ENCODE measurements at places on chromosomes 6 and 20.

- DNase-seq: no peak
Observed at GRCh38 chr20:43949741-43950618, 35.3 kb downstream of the TOX2 start.

DNA sequence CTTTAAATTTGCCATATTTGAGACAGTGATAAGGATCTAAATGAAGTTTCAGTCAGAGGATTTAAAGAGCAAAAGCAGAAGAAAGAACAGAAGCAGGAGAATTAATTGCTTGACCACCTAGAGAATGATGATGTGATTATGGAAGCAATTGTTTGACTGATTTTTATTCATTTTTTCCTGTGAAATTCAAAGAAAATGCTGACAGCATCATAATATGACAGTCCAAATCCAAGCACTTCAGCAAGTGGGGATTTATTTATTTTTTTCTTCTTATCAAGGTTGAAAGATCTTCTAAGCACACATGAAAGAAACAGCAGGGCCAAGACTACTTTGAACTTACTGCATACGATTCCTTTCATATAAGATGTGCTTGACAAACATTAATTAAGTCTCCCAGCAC, 125.2 kb downstream of the BMP2 start:
- DNase-seq: no peak

GRCh38 chr6:43716099-43716498, 28.5 kb upstream of the MRPS18A start:
- no peak for DNase-seq

DNA sequence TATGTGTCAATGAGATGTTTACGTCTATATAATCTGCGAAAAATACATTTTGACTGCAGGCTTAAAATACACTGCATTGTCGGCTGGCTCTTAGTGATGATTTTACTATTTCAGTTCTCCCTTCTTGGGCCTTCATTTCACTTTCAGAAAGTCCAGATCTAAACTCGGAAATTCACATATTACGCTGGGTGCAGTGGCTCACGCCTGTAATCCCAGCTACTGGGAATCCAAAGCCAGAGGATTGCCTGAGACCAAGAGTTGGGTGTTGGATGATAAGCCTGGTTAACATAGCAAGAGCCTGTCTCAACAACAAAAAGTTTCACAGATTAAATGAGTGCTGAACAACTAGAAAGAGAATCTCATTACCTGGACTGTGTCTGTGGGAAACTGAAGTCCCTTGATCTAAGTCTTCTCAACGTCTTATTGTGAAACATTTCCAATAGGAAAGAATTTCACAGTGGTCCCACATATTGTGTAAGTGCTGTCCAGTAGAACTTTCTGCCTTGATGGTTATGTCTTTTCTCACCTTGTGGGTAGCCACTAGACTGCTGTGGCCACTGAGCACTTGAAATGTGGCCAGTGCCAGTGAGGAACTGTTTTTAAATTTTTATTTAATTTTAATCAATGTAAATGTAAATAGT, 1.9 kb downstream of the GINM1 start:
- no peak for DNase-seq

DNA sequence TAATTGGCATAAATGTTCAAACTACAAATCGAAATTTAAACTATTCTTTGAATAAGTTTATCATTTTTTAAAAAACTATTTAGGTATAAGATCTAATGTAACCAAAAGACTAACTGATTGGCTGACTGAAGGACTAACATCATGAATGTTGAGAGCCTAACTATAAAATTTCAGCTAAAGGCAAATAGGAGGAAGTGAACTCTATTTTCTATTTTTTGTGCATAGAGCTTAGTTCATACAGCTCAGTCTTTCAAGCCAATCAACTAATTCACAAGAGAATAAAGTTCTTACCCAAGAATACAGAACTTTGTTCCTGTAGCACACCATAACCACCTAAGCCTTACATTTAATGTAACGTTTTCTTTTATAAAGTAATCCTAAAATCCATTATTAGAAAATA, 46.3 kb upstream of the STXBP5 start:
- no peak for DNase-seq

GRCh38 chr6:74069089-74069581, 373.1 kb downstream of the CD109 start:
- DNase-seq: peak; percentile 56

- DNase-seq: no peak
Observed at GRCh38 chr20:3696200-3696599, 14.4 kb upstream of the ADAM33 start.

DNA sequence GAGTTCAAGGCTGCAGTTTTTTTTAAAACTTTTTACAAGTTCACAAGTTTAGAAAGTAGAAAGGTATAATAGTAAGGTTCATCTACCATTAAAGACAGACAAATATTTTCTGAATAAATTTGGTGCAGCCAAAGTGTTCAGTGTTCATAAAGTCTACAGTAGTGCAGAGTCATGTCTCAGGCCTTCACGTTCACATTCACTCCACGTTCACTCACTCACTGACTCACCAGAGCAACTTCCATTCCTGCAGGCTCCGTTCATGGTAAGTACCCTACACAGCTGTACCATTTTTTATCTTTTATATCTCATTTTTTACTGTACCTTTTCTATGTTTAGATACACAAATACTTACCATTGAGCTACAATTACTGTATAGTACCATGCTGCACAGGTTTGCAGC, 67.6 kb downstream of the B4GALT5 start:
- DNase-seq: peak; percentile 68

- no peak for DNase-seq
Observed at GRCh38 chr20:36493051-36493800, 48.1 kb upstream of the MYL9 start.

- DNase-seq: no peak
Observed at GRCh38 chr20:63911176-63911575, 16.2 kb downstream of the DNAJC5 start.

DNA sequence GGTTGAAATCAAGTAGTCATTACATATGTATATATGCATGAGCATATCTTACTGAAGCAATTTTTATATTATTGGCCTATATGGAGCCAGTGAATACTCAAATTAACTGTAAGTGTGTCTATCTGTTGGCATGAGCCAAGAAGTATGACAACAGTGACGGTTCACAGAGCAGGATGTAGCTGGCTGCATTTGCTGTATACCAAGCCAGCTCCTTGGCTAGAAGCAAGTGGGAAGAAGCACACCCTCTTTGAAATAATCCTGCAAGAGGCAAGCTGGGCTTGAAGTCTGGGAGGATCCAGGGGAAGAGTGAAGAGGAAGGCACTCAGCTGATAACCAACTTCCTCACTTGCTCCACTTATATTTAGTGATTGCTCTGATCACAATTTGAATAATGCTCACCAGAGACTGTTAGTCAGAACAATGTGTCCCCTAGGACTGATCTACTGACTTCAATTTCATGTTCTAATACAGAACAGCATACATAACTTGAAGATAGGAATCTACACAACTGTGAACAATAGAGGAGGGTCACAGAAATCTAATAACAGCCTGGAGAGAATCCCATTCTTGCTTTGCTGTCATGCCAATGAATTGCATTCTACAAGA, 497.3 kb downstream of the PRKN start:
- no peak for DNase-seq

DNA sequence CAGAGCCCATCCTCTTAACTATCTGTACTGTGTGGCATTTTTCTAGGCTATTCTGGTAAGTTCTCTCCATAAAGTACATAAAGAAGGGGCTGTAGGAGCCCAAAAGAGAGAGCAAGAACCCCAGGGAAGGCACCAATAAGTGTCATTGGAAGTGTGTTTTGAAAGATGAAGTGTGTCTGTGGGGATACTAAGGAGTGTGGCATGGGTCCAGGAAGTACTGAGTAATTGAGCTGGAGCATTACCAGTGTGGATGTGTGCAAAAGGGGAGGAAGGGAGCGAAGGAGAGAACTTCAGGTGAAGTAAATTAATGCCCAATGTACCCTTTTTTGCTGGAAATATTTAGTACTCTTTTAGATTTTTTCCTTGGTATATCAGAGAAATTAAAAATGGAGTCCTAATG, 63.9 kb downstream of the KCNS1 start:
- no peak for DNase-seq

DNA sequence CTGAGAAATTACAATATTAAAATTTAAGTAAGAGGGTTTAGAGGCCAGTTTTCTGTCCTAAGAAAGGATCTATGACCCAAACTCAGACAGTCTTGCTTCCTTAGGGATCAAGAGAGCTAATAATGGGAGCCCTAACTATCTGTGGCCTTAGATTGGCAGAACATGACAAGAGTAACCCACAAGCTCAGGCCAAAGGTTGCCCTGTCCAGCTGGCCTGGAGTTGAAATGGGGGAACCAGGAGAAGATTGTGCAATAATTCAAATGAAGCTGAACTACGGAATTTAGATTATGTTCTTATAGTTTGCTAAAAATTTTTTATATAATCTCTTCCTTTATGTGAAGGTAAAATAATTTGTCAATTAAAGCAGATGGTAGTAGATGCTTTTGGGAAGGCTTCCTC, 26.4 kb downstream of the LAMA4 start:
- no peak for DNase-seq

- DNase-seq: no peak
Observed at GRCh38 chr6:13480631-13481501, 6.5 kb downstream of the GFOD1 start.

- DNase-seq: peak; percentile 13
Observed at GRCh38 chr6:82818727-82819126, 246.9 kb downstream of the UBE3D start.

GRCh38 chr6:40395066-40395697, 192.0 kb downstream of the LRFN2 start:
- DNase-seq: no peak

- no peak for DNase-seq
Observed at GRCh38 chr20:36043892-36044515, 75.6 kb downstream of the CNBD2 start.

GRCh38 chr6:136244061-136244616, 6.0 kb downstream of the MTFR2 start:
- DNase-seq: no peak

DNA sequence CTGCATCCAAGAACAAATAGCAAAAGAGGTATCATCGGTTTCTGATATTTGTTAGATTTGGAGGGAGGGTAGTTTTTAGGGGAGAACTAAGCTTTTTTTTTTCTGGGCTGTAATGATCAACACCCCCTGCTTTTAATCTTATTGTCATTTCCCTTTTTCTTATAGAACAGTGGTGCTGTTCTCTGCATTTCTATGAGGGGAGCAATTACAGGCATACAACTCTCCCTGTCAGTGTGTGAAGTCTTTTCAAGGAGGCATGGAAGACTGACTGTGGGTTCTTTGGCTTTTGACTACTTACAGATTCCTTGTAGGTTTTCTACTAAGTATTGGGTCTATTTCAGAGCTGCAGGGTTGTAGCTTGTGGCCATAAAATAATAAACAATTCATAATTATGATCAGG, 632.3 kb downstream of the TFAP2B start:
- DNase-seq: no peak

- DNase-seq: no peak
Observed at GRCh38 chr6:151617539-151617938, 123.7 kb downstream of the CCDC170 start.

- DNase-seq: no peak
Observed at GRCh38 chr6:157832250-157832967, 9.4 kb downstream of the SNX9 start.

DNA sequence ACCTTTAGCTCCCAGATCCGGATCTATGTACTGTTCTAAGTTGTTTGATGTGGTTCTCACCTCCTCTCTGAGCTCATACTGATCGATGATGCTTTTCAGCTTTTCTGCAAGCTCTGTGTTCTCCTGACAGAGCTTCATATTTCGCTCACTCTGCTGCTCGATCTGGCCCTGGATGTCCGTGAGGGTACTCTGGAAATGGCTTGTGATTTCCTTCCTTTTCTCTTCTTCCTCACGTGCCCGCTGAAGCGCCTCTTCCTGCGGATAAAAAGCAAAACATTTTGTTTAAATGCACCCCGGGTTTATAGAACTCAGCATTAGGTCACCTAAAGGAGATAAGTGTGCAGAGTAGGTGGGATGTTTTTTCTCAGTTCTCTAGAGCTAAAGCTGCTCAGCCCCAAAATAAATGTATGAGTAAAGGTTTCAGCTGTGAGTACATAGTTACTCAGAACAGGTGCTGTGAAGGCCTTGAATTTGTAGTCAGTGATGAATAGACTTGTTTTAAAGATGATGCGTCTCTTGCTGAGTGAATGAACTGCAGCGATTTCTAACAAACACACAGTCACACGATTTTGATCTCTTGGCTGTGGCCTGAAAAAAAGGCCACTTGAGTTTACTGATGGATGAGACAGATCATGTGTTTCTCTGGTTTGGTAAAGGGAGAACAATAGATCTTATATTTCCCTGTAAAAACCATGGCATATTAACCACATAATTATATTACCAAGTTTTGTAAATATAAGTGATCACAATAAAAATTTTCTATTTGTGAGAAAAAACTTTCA, 29.1 kb downstream of the TXLNB start:
- DNase-seq: no peak

DNA sequence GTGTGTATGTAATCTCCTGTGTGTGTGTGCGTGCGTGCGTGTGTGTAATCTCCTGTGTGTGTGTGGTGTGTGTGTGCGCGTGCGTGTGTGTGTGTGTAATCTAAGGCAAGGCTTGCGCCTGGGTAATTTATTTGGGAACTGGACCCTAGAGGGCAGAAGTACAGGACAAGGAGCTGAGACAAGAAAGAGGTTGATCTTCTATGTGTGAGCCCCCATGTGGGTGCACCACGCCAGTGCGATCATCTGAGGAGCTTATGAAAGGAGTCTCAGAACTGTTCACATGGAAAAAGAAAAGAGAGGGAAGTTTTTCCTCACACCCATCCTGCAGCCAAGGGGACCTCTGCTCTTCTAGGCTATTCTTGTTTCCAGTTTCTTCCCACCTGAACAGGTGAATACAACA, 220.1 kb upstream of the GGTLC1 start:
- no peak for DNase-seq

GRCh38 chr6:5403609-5404008, 142.3 kb downstream of the FARS2 start:
- no peak for DNase-seq

DNA sequence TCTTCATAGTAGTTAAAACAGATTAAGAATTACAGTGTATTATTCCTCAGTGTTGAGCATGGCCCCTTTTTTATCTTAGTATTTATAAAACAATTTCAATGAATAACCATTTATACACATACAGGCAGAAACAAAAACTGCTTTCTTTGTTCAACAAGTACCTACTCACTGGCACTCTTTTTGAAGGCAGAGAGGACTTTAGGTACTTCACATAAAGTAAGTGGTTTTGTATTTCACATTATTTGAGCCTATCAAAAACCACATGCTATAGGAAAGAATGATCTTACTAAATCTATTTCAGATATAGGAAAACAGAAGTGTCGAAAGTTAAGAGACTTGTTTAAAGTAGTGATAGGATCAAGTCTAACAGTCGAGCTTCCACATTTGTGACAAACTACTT, 73.8 kb downstream of the PRKN start:
- DNase-seq: no peak

DNA sequence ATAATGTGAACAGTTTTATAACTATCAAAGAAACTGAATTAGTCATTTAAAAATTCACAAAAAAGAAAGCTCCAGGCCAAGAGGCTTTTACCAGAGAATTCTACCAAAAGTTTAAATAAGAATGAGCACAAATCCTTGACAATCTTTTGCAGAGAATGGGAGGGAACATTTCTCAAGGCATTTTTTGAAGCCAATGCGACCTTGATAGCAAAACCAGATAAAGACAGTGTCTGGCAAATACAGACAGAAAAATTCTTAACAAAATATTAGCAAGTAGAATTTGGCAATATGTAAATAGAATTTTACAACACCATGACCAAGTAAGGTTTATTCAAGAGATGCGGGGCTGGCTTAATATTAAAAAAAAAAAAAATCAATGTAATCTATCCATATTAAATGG, 41.7 kb downstream of the RNF24 start:
- no peak for DNase-seq
